ENCODE measurements at places on chromosomes 1 and 21.

DNA sequence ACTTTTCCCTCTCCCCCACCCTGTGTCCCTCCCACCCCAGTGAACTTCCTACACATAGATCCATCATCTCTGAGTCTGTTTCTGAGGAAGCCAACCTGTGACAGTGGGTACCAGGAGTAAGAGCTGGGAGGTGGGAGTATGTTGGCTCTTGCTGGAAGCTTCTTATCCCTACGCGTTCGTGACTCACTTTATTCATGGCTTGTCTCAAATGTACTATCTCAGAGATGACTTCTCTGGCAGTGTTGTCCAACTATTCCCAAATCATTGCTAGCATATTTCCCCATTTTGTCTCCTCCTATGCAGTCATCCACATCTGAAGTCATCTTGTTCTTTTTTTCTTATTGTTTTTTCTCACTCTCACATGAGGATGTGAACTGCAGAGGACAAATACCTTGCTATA, 88.0 kb downstream of the HIVEP3 start:
- no peak for DNase-seq

GRCh38 chr1:152585586-152585985, 5.3 kb upstream of the LCE3D start:
- DNase-seq, result no peak

DNA sequence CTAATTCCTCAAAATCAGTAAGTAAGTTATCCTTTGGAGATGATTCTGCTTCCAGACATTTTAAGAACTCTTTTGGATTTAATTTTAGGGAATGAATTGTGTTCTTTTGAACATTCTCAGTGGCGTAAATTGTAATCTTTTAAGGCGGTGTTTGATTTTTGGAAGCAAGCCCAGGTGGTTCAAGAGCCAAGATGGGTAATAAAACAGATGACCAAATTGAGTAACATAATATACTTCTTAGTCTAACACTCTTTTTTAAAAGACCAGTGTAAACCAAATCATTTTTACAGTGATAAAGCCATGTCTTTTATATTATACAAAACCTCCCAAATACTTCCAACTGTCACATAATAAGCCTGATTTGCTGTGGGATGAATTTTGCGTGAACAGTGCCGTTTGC, 133.8 kb downstream of the LRRC40 start:
- no peak for DNase-seq

- DNase-seq, result no peak
Observed at GRCh38 chr1:151474745-151475144, 15.5 kb upstream of the POGZ start.

GRCh38 chr1:85406887-85407533, 57.9 kb downstream of the DDAH1 start:
- no peak for DNase-seq

DNA sequence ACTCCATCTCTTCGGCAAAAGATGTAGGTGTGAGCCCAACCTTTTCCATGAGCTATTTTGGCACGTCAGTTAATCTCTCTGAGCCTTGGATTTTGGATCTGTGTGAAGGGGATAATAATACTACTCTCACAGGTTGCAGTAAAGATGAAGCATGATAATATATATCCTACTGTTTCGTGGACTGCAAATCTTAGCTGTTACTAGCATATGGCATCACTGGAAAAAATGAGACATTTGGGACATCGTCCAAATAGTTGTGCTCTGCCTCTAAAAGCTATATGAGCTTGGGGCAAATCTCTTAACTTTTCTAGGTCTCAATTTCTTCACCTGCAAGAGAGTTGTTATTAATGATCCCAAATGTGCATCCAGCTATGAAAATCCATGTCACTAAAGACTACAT, 147.4 kb upstream of the ZRANB2 start:
- no peak for DNase-seq

GRCh38 chr1:247407180-247407616, 8.8 kb upstream of the NLRP3 start:
- DNase-seq, result no peak

DNA sequence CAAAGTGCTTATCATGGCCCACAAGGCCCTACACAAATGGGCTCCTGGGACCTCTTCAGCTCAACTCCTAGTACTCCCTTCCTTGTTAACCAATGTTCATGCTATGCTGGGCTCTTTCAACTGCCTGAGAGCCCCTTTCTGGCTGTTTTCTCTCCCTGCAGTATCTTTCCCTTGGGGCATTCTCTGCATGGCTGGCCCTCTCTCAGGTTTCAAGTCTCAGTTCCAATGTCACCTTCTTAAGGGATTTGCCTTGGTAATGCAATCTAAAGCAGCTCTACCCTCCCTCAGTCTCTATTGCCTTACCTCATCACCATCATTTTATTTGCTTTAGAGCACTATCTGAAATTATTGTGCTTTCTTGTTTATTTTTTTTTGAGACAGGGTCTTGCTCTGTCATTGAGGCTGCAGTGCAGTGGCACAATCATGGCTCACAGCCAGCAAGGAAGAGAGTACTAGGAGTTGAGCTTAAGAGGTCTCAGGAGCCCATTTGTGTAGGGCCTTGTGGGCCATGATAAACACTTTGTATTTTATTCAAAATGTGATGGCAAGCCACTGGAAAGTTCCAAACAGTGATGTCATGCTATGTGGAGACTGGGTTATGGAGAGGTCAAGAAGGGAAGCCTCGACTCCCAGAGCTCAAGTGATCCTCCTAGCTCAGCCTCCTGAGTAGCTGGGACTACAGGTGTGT, 63.4 kb upstream of the SRSF10 start:
- no peak for DNase-seq

DNA sequence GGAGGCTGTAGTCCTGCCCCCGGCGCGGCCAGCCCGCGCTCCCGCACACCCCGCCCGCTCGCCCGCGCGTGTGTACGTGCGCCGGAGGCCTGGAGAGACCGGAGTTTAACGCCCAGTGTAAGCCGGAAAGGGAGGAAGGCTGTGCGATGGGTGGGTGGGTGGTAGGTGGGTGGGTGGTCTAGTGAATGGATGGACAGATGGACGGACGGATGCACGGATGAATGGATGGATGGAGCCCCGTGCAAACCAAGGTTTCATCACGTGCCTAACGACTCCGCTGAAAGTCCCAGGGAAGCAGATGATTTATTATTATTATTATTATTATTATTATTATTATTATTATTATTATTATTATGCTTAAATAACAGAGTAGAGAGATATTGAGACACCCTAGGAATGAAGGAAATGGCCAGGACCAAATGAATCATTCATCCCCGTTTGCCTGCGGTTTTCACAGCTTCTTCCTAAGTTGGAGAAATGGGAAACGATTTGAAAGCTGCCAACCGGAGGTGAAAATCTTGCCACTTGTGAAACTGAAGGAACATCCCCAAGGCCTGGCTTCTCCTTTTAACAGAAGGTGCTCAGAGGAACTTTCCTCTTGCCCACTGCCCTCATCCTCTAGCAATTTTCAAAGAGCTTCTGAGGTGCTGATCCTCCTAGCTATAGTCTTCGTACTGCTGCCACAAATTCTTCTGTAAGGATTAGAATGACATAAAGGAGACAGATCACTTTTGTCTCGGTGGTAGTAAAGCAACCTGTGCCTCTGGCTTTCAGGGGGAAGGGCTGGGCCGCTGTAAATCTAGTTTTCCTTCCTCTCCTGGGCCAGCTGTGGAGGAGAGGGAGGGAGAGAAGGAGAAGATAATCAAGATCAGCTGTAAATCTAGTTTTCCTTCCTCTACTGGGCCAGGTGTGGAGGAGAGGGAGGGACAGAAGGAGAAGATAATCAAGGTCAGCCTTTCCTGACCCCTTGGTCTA, 648 bp upstream of the RGS7 start:
- no peak for DNase-seq

DNA sequence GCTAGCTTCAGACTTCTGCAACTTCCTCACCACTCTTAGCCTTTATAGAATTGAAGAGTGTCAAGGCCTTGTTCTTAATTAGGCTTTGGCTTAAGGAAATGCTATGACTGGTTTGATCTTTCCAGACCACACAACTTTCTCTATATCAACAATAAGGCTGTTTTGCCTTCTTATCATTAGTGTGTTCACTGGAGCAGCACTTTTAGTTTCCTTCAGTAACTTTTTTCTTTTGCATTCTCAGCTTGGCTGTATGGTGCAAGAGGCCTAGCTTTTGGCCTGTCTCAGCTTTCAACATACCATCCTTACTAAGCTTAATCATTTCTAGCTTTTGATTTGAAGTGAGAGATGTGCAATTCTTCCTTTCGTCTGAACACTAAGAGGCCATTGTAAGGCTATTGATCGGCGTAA, 8.6 kb downstream of the PRKACB start:
- no peak for DNase-seq

- DNase-seq, result no peak
Observed at GRCh38 chr1:159996653-159997052, 35.1 kb downstream of the PIGM start.

DNA sequence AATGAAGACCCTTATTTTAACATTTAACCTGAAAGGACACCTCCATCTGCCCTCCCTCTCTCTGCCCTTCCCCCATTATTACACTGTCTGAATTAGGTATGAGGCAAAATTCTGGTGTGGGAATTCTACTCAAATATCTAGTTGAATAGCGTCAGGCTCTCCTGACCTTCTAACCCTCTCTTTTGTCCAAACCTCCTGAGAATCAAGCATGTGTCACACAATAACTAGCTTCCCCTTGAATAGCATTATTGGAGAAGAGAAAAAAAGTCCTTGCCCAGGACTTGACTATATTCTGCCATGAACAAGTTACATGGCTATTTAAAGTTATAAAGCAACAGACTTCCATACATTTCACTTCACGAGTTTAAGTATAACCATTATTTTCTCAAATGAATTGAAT, 35.5 kb downstream of the USH2A start:
- no peak for DNase-seq

- DNase-seq, result no peak
Observed at GRCh38 chr1:109149874-109150601, 36.1 kb downstream of the ELAPOR1 start.

- DNase-seq, result no peak
Observed at GRCh38 chr1:201460814-201461644, 8.0 kb downstream of the PHLDA3 start.

Measured in cortex of kidney (tissue), 1 donor.